ENCODE measurements at places on chromosomes 7 and 10. TPM values are rescaled to one million over a fixed set of nuclear protein-coding genes. Genes with fewer than 3 reads are reported as not detected.

Gene LRRC4
- not detected for total RNA-seq

Gene LRRC18
- not detected for total RNA-seq

DNA sequence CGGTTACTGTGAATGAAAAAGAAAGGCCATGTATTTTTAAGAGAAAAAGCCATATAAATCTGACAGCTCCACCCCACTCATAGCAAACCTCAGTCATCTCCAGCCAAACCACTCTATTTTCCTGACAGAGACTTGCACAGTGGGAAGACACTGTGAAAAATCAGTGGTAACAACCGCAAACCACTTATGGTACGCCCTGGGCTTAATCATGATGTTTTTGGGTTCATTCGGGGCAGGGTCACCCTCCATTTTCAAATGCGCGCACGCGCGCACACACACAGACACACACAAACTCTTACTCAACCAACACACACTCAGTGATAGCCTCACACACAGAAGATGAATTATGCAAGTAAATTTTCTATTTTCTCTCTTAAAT lies 82.1 kb upstream of the HPS1 start:
- no peaks in the 10 kb centered on the region for H3K36me3 ChIP-seq
- no peak overlapping the region for H3K4me3 ChIP-seq
- no peak for DNase-seq
- H3K27me3 ChIP-seq, result peaks cover 3% of the 10 kb centered on the region

DNA sequence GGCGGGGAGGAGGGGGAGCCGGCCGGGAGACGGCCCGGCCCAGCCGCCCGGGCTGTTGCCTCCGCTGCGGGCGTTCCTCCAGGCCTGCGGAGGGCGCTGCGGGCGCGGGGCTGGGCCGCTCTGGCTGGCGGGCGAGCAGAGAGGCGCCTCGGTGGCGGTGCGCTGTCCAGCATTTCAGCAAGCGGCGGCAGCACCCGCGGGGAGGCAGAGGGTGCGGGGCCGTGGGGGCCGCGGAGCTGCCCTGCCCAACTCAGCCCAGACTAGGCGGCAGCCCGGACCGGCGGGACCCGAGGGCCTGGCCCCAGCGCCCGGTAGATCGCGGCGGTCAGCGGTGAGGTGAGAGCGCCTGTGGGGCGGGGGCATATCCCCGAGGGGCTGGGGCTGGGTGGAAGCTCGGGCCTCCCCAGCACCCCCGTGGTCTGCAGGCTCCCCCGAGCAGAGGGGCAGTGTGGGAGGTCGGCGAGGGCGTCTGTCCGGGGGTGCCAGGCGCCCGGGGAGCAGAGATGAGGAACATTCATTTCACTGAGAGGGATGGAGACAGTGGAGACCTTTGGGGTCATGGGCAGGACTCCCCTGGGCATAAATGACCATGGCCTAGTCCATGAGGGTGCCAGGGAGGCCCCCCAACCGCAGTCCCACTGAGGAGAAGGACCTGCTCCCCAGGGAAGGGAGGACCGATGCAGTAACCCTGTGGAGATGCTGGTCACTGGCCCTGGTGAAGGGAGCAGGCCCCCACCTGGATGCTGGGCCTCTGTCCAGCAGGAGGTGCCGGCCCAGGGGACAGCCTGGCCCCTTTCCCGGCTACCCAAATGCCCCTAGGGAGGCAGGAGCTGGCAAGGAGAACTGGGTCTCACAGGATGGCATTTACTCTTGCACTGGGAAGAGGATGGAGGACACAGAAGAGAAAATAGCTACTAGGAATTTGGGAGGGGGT lies at the start of gene SRRM3:
SRRM3 (plus strand) TSS at position 165 of the 934 bp plus-strand sequence. CDS start 33,171 bp downstream, outside the sequence.
- no peaks in the 10 kb centered on the region for H3K36me3 ChIP-seq
- H3K27me3 ChIP-seq, result no peaks in the 10 kb centered on the region
- H3K4me1 ChIP-seq, result no peaks in the 10 kb centered on the region

DNA sequence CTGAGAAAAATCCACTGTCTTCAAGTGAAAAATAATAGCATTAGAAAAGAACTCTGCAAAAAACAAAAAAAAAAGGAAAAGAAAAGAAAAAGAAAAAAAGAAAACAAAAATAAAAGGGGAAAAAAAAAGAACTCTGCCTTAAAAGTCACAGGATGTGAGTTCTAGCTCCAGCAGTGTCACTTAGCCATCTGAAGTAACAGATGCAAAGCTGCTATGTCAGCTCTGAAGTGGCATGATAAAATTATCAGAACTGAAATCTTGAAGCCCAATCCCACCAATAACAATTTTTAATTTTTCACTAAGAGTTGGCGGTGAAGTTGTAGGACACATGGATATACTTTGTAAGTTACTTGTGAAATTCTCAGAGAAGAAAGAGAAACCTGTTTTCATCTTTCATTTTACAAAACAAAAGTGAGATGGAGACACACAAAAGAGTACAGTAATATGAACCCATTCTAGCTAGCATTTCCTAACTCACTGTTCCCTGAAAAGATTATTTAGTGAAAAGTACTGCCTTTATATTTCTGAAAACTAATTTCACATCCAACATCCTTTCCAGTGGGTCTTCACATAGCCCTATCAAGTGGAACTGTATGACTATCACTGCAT lies 103.5 kb downstream of the ELAPOR2 start:
- peaks cover 6% of the 10 kb centered on the region for H3K27me3 ChIP-seq
- H3K4me3 ChIP-seq, result no peak overlapping the region
- DNase-seq, result no peak
- no peaks in the 10 kb centered on the region for H3K36me3 ChIP-seq
- H3K27ac ChIP-seq, result no peak overlapping the region

DNA sequence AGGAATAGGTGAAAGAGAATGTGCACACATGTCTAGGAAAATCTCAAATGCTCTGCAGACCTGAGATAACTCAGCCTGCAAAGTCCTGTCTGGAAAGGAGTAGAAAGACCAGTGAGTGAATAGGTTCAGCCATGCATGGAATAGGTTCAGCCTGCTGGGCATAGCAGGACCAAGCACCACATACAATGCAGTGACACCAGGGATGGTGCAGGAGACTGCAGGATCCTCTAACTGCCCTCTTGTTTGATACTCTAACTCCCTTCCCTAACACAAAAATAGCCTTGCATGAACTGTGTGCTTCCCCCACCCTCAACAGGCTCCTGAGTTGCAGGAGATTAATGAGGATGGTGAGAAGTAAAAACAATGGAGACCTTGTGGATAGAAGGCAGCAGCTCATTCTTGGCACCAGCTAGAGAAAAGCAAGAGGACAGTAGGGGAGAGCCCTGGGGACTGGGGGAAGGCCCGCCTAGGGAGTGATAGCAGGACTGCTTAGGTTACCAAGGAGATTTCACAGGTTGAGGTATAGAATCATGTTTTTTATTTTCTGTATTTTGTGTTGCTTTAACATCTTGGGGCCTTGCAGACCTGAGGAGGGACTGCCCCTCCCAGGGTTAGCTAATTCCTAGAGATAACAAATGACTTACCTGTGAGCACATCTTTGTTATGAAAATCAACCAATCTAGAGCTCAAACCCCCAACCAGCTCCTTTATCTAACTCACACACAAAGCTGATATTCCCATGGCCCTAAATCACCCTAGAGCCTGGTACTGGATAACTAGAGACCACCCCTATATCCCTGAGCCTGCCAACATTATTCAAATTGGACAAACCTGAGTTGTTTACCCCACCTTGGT lies 187.8 kb downstream of the PLPP4 start:
- no peaks in the 10 kb centered on the region for H3K36me3 ChIP-seq
- DNase-seq, result no peak
- no peaks in the 10 kb centered on the region for H3K27me3 ChIP-seq
